Stimulated activated CD8-positive, alpha-beta memory T cell treated with anti-CD3 and anti-CD28 coated beads, Interleukin-4, amount 100 ng/mL, for 1 hour (primary cell): ENCODE measurements at places on chromosomes 7 and 10.

DNA sequence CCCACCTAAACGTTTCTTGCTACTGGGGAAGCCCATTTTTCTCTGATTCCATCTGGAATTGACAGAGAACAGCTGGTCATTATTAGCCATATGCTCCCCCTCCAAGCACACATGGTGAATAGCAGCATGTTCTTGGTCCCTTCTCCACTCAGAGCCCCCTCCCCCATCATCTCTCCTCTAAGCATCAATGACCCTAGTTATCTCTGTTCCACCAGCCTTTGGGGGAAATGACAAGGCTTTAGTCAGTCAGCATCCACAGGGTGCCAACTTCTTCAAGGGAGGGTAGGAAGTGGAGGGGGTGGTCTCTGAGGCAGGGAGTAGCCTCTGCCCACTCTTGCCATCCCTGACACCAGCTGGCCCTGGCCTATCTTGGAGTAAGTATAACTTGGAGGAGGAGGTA lies 163.1 kb downstream of the UBE2H start:
- no peak for DNase-seq

DNA sequence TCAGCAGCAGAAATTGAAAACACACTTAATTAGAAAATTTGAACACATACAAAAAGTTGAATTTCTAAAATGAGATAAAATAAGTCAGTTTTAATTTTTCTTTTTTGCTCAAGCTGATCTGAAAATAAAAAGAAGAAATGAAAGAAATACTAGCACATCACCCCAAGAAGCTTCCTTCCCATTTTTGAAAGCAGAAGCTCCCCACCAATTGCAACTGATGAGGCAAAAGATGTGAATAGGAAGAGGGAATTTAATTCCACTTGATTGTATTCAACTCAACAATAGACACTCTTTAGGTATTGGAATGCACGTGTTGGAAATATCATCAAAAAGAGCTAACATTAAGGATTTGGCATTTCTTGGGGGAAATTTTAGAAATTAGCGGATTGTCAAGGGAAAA lies 175.8 kb downstream of the TRIL start:
- DNase-seq = no peak

GRCh38 chr7:106812027-106812643 lies 52.9 kb upstream of the PIK3CG start:
- DNase-seq = no peak

DNA sequence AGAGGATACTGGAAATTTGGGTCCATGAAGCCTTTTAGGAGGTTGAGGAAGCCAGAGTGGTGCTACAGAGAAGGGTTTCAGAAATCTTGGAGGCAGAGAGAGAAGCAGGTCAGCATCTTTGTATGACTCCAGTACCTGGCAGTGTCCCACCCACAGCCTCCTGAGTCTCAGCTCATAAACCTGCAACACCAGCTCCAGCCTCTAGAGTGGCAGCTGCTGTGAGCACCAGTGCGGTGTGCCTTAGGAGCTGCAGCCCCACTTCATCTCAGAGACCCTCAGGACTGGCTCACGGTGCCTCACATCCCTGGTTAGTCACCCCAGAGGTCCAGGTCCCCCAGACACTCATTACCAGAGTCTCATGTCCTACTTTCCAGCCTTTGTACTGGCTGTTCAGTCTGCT lies 84.8 kb upstream of the PRKAR2B start:
- no peak for DNase-seq

DNA sequence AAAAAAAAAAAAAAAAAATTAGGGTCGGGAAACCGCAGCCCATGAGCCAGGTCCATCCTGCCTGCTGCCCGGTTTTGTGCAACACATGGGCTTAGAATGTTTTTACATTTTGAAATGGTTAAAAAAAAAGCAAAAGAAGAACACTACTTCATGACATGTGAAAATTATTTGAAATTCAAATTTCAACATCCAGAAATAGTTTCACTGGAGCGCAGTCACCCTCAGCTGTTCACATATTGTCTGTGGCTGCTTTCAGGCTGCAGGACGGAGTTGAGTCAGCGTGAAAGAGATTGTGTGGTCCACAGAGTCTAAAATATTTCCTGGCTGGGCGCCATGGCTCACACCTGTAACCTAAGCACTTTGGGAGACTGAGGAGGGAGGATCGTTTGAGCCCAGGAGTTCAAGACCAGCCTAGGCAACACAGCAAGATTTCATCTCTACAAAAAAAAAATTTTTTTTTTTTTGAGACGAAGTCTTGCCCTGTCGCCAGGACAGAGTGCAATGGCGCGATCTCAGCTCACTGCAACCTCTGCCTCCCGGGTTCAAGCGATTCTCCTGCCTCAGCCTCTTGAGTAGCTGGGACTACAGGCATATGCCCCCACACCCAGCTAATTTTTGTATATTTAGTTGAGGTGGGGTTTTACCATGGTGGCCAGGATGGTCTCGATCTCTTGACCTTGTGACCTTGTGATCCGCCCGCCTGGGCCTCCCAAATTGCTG lies 63.9 kb upstream of the ECHDC3 start:
- DNase-seq = no peak

DNA sequence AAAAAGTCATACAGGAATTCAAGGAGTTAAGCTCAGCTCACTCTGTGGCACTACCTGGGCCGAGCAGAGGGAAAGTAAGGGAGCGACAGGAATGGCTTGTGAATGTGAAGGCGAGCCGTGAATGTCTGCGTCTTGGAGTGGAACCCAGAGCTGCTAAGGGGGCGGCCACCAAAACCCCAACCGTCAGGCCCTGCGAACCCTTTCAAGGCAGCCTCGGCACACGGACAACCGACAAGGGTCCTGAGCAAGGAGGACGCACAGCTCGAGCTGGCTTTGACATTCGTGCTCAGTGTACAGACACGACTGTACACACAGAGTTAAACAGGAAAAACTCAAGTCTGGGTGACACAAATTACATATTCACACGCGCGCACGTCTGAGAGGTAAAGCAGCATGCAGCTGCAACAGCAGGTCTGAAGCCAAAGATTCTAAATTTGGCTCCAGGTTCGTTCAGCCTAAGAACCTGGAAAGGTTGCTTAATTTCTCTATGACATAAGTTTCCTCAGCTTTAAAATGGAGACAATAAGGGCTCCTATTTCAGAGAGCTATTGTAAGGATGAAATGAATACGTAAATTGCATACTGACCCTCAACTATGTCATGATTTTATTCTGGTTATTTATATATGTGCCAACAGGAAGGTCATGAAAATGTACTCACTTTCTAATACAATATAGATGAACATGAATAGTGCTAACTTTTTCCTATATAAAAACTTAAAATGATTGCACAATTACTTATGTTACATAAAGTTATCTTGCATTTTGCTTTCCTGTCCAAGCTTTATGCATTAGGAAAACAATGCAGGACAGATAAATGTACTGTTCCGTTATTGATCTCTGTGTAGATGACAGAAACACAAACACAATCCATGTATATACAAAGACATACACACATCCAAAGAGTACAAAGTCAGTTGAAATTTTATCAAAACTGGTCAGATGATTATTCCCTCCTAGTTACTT lies 192.9 kb downstream of the ZMYND11 start:
- no peak for DNase-seq

DNA sequence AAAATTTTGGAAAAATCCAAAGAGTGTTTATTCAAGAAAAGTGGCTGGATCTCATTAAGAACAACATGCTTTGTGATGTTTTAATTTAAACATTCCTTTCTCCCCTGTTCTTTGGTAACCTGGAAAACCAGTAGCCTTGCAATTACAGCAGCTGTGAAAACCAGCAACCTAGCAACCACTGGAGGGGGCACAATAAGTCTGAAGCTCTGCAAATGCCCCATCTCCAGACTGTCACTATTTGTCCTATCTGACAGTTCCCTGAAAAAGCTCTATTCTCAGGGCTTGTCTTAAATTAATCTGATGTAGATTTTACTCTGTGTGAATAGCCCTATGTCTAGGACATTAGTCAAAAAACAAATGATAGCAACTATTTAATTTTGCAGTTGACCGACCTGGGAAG lies 137.6 kb upstream of the THSD7A start:
- DNase-seq = no peak

DNA sequence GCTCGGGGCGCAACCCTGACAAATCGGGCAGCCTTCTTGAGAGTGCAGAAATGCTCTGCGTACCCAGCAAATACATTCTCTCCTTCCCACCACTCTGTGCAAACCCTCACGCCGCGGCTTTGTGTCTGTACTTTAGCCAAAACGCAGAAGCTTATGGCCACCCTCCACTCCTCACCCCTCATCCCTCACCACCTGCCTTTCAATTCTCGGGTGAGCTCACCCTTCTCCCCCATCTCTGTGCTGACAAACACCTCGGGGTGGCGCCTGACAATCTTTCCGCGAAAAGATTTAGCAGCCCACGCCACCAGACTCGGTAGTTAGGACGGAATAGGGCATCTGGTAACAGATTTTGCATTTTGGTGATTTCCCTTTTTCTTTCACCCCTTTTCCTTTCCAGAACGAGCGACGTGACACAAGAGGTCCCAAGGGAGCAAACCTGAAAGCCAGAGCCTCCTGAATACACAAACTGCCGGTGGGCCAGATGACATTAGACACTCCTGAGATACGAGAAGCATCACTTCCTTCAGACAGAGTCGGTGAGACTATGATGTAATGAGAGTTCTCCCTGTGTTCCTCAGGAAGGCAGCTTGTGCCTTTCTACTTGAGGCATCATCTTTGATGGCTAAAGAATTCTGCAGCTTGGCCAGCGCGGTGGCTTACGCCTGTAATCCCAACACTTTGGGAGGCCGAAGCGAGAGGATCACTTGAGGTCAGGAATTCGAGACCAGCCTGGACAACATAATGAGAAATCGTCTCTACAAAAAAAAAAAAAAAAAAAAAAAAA lies 671 bp upstream of the ATAD1 start:
- DNase-seq = peak; percentile 23

GRCh38 chr10:96657385-96657784 lies 62.9 kb downstream of the PIK3AP1 start:
- DNase-seq = no peak

DNA sequence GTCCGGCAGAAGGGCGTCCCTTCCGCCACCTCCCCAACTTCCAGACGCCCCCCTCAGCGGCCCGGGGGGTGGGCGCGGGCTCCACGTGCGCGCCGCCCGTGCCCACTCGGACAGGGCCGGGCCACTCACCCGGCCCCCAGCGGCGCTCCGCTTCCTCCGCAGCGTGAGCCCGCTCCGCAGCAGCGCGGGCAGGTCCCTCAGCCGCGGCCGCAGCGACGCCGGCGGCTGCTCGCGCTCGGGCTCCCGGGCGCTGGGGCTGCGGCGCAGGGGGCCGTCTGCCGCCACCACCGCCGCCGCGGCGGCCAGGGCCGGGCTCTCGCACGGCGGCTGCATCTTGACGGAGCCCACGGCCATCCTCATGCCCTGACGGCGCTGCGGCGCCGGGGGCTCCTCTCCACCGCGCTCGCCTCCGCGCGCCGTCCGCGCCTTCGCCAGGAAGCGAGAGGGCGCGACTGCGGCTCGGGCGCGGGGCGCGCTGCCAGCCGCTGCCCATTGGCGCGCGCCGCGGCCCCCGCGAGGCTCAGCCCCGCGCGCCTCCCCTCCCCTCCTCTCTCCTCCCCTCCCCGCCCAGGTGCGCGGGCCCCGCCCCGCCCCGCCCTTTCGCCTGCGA lies at the start of gene RAPGEF5:
Gene RAPGEF5, minus strand, starts transcription at position 454 of the 610 bp plus-strand sequence. Its CDS starts 94 bp downstream, at position 360.
- DNase-seq = no peak

GRCh38 chr10:129030603-129030895 lies 436.5 kb upstream of the MGMT start:
- no peak for DNase-seq

DNA sequence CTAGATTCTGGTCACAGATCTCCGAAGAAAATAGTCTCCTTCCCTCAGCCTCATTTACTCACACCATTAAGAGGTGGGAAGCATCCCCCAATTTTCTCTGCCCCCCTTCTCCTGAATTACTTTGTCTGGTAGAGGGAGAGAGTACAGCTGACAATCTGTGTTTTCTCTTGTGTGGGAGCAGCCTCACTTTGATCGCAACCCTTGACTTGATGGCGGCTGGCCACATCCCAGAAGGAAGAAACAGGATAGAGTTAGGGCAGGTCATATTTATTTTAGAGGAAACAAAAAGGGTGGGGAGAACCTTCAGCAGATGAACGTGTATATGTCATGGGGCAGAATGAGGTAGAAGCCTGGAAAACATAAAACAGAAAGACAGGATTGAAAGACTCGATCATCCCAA lies 82.4 kb upstream of the FAM171A1 start:
- no peak for DNase-seq

DNA sequence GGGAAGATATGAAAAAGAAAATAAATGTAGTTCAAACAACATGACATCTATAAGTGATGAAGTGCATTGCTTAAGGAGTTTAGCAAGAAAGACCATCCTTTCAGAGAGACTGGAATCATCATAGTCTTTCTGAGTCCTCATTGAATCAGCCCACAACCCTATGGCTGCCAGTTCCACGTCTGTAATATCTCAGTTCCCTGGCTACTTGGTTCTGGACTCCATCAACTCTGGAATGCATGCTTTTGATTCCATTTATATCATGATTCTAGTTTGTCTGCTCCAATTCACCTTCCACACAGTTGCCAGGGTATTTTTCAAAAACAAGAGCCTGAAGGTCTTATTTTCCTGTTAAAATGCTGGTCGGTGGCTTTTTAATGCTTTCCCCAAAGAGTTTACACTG lies 126.4 kb upstream of the MDFIC start:
- no peak for DNase-seq

DNA sequence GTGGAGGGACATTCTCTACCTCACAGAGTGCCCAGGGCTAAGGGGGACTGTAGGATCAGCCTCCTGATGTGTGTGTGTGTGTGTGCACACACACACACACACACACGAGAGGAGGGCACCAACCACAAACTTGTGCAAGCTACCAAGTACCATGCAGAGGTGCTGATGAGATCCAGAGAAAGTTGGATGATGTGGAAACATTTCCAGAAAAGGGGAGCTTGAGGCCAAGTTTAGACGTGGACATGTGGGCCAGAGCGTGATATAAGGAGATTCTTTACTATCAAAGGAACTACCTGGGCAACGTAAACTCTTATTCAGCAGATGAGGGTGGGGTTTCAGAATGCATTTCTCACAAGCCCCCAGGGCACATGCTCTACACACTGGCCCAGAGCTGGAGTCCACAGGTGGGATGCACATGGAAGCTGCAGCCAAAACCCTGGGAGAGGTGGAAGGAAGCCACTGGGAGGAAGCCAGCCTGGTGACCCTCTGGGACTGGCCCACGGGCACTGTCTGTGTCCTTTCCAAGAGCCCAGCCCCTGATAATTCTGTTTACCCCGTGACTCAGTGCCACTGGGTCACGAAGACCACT lies 53.5 kb downstream of the DLG5 start:
- DNase-seq = no peak

DNA sequence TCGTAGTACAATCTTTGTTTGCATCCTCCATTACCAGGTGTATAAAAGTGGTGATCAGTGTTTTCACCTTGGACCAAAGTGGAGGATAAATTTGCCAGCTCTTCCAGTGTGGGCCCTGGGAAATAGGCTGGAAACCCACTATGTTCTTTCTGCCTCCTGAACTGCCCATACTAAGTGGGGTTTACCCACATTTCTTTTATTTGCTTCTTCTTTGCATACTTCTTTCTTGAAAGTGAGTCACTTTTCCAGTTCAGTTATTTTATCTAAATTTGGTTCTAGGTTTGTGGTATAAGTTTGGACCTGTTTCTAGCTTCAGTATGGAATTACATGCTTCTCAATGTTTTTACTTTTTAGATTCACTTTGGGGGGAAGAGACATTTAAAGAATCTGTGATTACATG lies 126.2 kb upstream of the ACBD5 start:
- no peak for DNase-seq
